ENCODE measurements at places on chromosomes 12 and 14.
A peak's percentile ranks its signal among the peaks of the same experiment; 100 is the strongest.

GRCh38 chr12:12051668-12052067, 19.1 kb upstream of the BCL2L14 start:
- DNase-seq, result no peak

DNA sequence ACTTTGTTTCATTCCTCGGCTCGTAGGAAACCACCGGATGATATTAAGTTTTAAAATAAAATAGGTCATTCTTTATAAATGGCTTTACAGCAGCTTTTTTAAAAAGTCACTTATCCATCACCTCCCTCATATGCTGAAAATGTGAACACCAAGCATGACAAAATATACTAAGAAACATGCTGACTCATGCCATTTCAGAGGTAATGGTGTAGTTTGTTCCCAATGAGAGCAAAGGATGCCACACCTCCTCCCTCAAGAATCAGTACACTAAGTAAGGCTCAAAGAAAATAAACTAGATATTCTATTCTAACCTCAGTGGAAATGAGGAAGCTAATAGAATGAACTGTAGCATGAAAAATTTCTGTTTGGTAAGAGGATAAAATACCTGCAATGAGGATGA, 5.5 kb upstream of the DIO2 start:
- DNase-seq, result no peak

- DNase-seq, result no peak
These were observed 68.0 kb downstream of the PDE3A start for GRCh38 chr12:20436316-20436715.

DNA sequence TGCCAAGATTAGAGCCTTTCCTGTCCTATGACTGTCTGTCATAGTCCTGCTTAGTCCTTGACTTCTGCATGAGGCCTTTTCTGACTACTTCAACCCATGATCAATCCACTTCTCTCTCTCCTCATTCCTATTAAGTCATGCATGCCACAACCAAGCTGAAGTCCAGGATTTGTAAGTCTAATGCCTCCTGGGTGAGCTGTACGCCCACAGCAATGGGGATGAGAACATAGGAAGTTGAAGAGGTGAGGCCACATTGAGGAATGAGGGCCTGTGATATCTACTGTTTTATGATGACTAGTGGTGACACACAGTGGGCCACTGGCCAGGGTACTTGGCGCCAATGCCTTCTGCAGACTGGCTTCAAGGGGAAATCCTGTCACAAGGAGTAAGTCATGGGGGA, 994.1 kb upstream of the TMEM132C start:
- no peak for DNase-seq

GRCh38 chr12:5511644-5512600, 80.0 kb downstream of the NTF3 start:
- DNase-seq, result no peak

- DNase-seq, result no peak
These were observed 59.2 kb upstream of the ZDHHC17 start for GRCh38 chr12:76704693-76705092.

- no peak for DNase-seq
These were observed 206.9 kb downstream of the TMEM132D start for GRCh38 chr12:129696926-129697325.

- no peak for DNase-seq
These were observed 39.1 kb upstream of the NAP1L1 start for GRCh38 chr12:76123259-76124212.

DNA sequence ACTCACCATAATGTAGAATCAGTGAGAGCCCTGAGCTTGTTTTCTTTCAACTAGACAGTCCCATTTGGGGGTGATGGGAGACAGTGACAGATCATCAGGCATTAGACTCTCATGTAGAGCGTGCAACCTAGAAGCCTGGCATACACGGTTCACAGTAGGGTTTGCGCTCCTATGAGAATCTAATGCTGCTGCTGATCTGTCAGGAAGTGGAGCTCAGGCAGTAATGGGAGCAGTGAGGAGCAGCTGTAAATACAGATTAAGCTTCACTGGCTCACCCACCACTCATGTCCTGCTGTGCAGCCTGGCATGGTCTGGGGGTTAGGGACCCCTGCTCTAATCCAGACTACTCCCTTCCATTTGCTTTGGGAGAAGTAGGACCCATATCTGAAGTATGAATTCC, 55.6 kb downstream of the FNTB start:
- no peak for DNase-seq

DNA sequence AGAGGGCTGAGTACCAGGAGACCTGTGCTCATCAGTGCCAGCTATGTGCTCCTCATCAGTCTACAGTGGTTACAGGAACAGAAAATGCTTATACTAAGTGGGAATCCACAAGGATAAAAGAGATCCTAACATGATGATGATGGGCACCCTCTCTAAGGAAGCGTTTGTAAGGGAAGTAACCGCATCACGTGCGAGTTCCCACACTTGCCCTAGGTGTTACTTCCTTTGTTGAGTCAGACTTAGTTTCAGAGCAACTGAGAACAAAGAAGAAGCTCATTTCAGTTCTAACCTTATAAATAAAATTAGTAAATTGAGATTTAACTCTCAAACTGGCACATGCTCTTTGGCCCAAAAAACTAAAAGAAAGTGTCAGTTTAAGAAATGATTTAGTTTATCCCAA, 956.4 kb upstream of the TMEM132C start:
- no peak for DNase-seq

GRCh38 chr12:46916796-46917419, 91.1 kb upstream of the SLC38A4 start:
- no peak for DNase-seq

DNA sequence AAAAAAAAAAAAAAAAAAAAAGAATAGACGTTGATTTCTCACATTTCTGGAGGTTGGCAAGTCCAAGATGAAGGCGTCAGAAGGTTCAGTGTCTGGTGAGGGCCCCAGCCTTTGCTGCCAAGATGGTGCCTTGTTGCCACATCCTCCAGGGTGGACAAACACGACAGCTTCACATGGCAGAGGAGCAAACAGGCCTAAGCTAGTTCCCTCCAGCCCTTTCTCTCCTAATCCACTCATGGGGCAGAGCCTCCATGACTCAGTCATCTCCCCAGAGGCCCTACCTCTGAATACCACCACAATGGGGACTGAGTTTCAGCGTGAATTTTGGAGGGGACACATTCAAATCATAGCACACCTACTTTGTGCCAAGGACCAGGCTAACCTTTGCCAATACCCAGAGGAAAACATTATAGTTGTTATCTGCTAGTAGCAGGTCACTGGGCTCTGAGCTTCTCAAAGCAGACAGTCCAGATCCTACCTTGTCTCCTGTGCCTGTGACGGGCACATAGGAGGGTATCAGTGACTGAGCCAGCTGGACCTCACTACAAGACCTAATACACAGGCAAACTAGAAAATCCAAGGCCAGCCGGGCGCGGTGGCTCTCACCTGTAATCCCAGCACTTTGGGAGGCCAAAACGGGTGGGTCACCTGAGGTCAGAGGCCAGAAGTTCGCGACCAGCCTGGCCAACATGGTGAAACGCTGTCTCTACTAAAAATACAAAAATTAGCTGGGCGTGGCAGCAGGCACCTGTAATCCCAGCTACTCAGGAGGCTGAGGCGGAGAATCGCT, 10.5 kb upstream of the BCL11B start:
- DNase-seq, result no peak

DNA sequence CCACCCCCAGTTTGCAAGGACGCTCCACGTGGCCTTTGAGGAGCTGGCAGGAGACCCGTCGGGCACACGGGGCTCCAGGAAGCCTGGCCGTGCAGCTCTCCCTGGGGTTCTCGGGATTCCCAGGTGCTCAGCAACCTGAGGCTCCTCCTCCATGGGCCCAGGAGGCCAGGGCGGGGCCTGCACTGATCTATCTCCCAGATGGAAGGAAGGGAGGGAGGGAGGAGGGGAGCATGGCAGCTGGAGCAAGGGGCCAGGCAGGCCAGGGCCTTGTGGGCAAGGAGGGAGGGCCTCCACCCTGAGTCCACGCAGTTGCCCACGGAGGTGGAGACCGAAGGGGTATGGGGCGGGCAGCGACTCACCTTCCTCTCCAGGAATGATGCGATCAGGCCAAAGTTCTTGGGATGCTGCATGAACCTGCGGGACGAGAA, 127.3 kb downstream of the RFLNA start:
- DNase-seq, result no peak

DNA sequence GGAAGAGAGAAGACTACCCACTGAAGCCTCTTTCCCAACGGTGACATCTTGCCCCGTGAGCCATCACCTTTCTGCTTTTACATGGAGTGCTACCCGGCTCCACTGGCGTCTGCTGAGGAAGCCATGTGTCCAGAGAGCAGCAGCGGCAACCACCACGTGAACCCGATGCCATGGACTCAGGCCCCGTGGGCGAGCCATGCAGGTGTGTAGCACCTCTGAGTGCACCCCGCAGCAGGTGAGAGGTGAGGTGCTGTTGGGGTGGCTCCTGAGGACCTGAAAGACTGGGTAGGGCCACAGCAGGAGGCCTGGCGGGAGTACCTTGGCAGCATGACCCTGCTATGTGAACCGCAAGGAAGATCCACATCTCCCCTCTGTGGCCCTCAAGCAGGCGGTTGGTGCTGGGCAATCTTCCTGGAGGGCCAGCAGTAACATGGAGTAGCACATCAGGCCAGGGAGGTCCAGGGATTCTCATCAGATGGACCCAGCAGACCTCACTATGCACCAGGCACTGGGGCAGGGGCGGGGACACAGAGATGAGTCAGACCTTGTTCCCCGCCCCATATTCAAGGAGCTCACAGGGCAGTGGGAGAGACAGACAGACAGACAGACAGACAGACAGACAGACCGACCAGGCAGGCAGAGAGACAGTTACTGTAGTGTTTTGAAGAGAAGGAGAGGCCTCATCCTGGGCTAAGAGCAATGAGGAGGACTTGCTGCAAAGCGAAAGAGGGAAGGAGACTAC, 129.6 kb downstream of the PAPOLA start:
- DNase-seq, result no peak

GRCh38 chr12:3671330-3672112, 81.4 kb downstream of the CRACR2A start:
- DNase-seq, result no peak

- no peak for DNase-seq
These were observed 165.0 kb upstream of the GZMB start for GRCh38 chr14:24798911-24799462.

DNA sequence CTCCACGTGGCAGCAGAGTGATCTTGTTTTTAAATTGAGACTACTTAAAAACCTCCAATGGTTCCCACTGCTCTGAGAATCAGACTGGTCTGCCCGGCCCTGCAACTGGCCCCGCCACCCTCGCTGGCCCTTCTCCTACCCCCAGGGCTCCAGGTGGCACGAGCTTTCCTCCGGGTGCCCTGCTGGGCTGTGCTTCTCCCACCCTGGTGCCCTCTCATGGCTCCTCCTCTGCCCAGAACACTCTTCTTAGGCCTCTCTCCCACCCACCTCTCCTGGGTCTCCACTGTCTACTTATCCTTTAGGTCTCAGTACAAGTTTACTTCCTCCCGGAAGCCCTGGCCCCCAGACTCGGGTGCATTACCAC, 26.5 kb downstream of the CCDC92 start:
- no peak for DNase-seq

DNA sequence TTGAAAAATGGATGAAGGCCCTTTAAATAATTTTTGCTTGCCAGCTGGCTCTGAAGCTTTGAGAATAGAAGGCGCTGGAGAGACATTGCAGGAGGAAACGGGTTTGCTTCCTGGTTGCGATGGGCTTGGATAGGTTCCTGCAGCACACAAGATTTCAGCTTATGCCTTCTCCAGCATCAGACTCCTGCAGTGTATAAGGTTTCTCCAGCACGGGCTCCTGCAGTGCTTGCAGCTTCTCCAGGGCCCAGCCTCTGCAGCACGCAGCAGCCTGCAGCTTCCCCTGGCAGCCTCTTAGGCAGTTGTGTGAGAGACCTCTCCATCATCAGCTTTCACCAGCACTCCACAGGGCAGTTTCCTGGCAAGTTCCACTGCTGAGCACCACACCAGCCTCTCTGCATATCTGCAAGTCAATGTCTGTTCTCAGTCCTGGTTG, 78.7 kb upstream of the ZDHHC17 start:
- DNase-seq, result peak; percentile 32
